ENCODE measurements at places on chromosomes 1 and 21. TPM values are rescaled to one million over a fixed set of nuclear protein-coding genes. Genes with fewer than 3 reads are reported as not detected.

The TMEM200B gene
- total RNA-seq: 0.10 TPM

DNA sequence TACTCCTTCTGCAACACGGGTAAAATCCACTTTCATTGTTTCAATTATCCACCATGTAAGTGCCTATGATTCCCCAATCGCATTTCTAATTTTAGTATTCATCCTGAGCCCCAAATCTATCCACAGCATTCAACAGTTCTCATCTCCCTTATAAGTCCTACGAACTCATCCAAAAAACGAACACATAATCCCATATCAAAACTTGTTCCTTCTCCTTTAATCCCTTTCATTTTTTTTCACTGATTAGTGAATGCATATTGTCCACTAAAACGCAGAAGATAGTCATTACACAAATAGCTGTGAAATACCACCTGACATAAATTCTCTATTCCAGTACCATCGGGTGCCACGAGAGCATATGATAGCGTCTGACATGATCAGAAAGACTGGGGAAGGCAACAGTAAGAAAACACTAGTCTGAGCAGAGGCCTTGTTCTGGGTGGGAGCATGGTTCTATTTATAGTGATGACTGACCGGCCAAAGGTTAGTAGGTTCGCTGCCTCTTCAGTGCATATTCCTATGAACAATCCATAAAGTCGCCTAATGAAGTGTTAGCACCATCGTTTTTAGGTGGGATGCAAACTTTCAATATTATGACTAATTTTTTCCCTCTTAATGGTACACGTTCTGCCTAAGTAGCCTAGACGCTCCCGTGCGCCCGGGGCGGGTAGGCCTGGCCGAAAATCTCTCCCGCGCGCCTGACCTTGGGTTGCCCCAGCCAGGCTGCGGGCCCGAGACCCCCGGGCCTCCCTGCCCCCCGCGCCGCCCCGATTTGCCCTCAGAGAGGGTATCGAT lies 648 bp downstream of the ATP5PF start:
- peak; percentile 61 for DNase-seq

DNA sequence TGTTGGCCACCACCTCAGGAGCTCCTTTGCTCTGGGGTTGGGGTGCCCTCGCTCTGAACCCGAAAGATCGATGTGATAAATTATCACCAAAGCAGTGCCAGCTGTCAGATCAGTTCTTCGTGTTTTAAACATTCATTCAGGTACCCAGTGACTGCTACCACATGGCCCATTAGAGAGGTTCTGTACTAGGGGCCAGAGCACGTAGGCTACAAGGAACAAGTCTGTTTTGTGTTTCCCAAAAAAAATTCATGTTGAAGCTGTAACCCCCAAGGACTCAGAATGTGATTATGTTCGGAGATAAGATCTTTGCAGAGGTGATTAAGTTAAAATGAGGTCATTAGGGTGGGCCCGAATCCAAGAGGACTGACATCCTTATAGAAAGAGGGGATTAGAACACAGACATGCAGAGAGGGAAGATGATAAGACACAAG lies 526.9 kb downstream of the NPHP4 start:
- DNase-seq: no peak

DNA sequence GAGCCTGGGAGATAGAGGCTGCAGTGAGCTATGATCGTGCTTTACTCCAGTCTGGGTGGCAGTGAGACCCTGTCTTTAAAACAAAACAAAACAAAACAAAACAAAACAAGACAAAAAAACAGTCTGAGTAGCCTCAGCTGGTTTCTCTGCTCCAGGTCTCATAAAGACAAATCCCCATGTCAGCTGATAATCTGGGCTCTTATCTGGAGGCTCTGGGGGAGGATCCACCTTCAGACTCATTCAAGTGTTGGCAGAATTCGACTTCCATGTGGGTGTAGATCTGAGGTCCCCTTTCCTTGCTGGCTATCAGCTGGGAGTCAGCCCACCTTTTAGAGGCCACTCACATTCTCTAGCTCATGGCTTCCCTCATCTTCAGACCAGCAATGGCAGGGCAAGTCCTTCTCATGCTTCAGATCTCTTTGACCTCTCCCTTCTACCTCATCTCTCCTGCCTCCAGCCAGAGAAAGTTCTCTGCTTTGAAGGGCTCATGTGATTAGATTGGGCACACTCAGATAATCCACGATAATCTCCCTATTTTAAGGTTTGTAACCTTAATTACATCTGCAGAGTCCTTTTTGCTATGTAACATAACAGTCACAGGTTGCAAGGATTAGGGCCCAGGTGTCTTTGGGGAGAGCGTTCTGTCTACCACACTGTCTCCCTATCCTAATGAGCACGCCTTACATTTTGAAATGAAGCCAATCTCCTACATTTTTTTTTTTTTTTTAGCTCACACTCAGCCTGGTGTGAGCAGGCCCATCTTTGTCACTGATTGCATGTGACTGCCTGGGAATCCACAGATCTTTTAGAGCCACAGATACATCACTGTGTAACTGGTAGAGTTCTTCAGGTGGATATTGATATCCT lies 7.5 kb upstream of the PYCR2 start:
- no peak for DNase-seq

- DNase-seq: no peak
Observed at GRCh38 chr21:31204801-31205200, 139.3 kb downstream of the TIAM1 start.

The CR1 gene
- not detected for total RNA-seq

- no peak for DNase-seq
Observed at GRCh38 chr1:4156241-4156973, 256.3 kb upstream of the C1orf174 start.

- no peak for DNase-seq
Observed at GRCh38 chr21:34857122-34857713, 188.4 kb downstream of the CLIC6 start.

DNA sequence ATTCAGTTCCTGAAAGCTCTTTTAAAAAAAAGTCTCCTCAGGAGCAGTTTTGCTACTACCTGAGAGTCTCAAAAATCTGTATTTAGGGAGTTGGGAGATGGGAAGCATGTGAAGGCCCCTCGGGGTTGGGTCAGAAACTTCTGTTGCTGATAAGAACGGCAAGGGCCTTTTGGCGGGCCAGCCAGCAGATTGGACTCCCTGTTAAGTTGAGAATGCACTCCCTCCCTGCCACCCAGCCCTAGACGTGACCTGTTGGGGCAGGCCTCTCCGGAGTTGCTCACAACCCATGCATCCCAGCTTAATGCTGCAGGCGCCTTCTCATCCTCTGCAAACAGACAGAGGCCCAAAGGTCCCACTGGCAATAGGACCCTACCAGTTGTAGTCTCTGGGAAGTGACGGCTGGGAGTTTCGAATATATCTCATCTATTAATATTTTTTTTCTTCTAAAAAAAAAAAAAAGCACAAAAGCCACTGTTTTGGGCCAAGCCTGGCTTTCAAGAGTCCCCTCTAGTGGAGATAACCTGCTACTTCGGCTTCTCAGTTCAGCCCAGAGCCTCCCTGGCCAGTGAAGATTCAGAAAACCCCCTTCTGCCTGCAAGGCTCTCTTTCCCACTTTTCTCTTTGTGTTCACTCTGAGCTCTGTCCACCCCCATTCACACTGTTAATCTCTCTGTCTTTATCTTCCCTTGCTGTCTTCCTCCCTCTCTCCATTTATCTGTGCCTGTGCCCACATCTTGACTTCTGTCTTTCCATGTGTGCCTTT lies 5.3 kb downstream of the PLXNA2 start:
- DNase-seq: peak; percentile 70

The PDC gene
- total RNA-seq: not detected

GRCh38 chr1:39679821-39680220 lies 7.9 kb upstream of the NT5C1A start:
- DNase-seq: peak; percentile 32

- peak; percentile 53 for DNase-seq
Observed at GRCh38 chr1:205199090-205199930, 12.2 kb downstream of the DSTYK start.

DNA sequence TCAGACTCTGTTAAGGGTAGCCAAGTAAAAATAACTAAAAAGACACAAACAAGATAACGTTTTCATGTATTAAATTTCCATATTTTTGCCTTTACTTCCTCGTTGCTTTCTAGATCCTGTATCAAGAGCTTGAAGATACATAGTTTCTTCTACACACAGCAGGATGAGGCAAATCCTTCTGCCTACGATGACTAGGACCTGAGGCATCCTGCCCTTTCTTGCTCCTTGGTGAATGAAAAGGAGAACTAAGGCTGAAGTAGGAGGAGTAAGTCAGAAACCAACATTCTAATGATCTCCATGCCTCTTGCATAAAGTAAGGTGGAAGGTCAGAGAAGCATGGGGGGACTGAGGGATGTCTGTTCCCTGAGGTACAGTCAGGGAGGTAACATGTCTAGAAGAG lies 102.6 kb downstream of the GPATCH2 start:
- no peak for DNase-seq

The ITSN1 gene
- total RNA-seq: 36.8 TPM
